Osteoblast (primary cell): ENCODE measurements at places on chromosomes 6 and 20.

- peak; percentile 17 for DNase-seq
Measured at GRCh38 chr6:19892260-19892659, 55.1 kb downstream of the ID4 start.

GRCh38 chr20:17525650-17526049, 5.5 kb downstream of the BFSP1 start:
- no peak for DNase-seq

- DNase-seq: peak; percentile 95
Measured at GRCh38 chr6:150417899-150418826, 49.4 kb downstream of the IYD start.

- peak; percentile 85 for DNase-seq
Measured at GRCh38 chr20:38970302-38970701, 8.2 kb downstream of the DHX35 start.

GRCh38 chr6:82957868-82958245, 107.8 kb downstream of the UBE3D start:
- DNase-seq: no peak

DNA sequence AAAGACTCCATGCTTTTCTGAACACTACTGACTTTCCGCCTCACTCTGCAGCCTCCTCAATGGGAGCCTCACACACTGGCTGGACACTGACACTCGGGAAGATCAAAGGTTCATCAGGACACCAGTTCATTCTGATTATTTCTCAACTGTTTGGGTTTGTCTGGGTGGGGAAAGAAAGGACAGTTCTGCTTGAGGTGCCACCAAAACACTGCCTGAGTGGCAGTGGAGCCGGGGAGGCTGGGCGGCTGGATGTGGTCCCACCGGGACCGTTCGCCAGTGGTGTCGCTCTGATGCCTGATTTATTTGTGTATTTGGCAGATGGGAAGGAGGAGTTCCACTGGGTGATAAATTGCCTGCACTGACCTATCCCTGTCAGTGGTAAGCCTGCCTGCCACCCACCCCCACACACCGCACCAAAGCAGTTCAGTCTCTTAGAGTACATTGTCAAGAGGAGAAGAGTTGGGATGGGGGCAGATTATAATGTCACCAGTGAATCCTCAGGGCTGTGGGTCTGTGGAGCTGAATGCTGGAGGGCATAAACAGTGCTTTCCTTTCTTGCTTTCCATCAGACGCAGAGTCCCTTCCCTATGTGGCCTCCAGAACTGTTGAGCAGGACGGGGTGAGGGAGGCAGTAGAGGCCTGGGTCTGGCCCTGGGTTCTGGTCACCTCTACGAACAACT, 49.8 kb downstream of the EDN1 start:
- peak; percentile 27 for DNase-seq

- DNase-seq: no peak
Measured at GRCh38 chr6:148244217-148244935, 98.3 kb upstream of the SASH1 start.

GRCh38 chr6:11921751-11922150, 90.4 kb upstream of the HIVEP1 start:
- DNase-seq: no peak

DNA sequence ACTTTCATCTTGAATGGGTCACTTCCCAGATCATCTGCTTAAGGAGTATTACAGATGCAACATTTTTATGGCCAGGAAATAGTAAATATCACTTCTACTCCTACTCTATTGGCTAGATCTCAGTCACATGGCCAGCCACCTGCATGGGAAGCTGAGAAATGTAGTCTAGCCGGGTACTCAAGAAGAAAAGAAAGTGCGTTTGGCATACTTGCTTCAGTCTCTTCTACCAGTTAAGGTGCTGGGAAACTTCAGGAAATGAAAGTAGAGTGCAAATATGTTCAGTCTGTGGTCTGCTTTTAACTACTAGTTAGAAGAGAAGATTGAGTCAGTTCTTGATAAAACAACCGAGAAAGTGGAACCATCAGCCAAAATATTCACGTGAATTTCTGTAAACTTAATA, 129.2 kb downstream of the PDSS2 start:
- DNase-seq: no peak

- peak; percentile 82 for DNase-seq
Measured at GRCh38 chr20:37142708-37143107, 36.4 kb upstream of the RPN2 start.

DNA sequence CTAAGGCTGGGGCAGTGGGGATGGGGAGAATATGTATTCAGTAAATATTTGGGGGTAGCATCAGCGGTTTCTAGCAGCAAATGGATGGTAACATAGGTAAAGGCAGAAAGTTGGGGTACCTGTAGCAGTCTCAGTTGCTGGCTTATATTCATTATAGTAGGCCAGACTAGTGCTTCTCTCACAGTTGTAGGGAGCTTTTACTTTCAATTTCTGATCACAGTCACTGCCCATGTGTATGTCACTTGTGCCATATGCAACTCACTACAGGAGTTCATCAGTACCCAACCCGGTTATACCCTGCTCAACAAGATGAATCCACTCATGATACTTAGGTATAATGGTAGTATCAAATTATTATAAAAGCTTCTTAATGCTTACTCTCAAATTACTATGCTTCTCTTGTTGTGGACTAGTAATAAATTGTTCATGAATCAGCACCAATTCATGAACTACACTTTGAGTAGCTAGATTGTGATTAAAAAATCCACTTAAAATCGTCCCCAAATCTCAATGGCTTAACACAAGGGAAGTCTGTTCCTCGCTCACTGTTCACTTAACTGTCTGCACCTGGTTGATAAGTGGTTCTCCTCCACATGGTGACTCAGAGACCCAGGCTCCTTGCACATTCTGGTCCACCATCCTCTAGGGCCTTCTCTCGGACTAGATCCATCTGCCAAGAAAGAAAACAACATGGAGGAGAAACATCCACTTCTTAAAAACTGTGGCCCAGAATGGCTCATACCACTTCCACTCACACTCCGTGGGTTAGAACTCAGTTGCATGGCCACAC, 31.3 kb upstream of the MYLIP start:
- DNase-seq: no peak

- no peak for DNase-seq
Measured at GRCh38 chr6:107246972-107247615, 131.8 kb upstream of the BEND3 start.

- no peak for DNase-seq
Measured at GRCh38 chr20:58906894-58907293, 54.4 kb downstream of the GNAS start.

- no peak for DNase-seq
Measured at GRCh38 chr6:91152824-91153223, 566.0 kb upstream of the MAP3K7 start.

- DNase-seq: peak; percentile 96
Measured at GRCh38 chr20:51326201-51326819, 216.2 kb downstream of the NFATC2 start.

DNA sequence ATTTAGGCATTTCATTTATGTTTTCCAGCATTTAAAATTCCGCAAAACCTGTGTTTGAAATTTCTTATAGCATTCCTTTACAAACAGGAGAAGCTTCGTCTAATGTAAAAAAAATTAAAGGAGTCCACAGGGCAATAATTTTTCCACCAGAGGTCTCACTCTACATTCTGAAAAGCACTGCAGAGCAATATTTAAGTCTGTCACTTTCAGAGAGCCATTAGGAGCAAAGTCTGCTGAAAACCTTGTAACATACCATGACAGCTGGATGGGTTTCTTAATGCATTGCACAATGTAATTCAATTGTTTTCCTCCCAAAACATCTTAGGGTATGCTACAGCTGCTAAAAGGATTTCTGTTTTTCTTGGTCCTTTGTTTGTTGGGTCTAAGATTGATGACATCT, 18.0 kb downstream of the BAG2 start:
- no peak for DNase-seq

DNA sequence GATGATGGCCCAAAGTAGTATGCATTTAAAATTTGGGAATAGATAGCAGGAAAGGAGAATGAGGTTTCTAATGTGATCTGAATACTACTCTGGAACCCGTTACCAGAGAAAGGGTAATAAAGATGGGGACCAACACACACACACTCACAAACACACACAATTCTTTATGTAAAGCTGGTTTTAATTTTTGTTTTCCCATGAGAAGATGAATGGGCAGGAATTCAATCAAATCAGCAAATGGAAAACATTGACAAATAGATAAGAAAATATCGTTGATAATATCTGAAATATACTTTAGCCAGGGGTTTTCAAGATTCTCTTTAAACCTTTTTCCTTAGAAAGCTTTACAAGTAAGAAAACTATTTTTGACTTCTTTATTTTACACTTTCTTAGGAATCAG, 303.0 kb downstream of the PRL start:
- DNase-seq: no peak

DNA sequence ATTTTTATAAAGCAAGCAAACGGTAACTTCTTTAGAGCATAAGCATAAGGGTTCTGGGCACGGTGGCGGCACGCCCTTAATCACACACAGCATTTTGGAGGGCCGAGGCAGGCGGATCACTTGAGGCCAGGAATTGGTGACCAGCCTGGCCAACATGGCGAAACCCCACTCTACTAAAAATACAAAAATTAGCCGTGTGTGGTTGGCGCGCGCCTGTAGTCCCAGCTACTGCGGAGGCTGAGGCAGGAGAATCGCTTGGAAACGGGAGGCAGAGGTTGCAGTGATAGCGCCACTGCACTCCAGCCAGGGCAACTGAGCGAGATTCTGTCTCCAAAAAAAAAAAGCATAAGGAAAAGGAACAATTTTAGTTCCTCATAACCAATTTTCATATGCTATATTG, 2.6 kb downstream of the SENP6 start:
- DNase-seq: no peak

GRCh38 chr6:127328043-127328609, 15.3 kb downstream of the ECHDC1 start:
- no peak for DNase-seq

- DNase-seq: no peak
Measured at GRCh38 chr6:41288030-41288753, 1.7 kb upstream of the TREM1 start.

DNA sequence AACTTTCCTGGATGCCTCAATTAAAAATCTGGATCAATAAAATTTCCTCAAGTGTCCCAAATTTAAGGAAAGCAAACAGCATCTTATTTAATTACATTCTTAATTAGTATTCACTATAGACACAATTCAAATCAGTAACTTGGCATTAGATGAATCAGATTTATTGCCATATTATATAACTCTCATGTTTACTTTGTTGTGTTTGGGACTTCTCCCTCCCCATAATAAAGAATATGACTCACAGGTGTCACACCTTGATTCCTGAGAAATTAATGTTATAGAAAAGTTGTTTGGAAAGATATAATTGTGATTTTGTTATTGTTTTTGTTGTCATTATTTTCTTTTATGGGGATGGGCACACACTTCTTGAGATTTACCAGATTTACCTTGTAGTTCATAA, 18.4 kb downstream of the EYA4 start:
- no peak for DNase-seq

DNA sequence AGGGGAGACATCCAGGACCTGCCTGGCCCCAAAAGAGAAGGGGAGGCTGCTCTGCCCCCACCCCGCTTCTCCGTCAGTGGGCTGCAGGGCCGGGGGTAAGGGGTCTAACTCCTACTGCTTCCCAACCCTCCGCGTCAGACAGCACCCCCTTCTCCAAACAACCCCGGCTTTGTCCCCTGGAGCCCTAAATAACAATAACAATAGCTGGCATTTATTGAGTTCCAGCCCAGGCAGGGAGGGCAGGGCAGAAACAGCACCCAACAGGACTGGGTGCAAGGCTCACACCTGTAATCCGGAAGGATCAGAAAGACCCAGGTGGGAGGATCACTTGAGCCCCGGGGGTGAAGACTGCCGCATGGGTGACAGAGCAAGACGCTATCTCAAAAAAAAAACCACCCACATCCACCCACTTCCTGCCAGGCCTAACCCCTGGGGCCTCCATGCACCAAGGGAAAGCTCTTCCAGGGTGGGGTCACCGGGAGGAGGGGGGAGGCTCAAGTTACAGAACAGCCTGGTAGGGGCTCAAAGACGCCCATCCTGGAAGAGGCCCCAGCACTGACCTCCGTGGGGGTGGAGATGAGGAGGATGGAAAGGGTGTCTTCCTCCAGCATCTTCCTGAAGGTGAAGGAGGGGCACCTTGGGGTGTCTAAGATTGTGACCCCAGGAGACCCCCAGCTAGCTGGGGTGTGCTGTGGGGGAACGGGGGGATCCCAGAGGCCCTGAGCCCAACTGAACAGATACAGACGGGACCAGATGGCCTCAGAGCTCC, 1.3 kb upstream of the FNDC11 start:
- no peak for DNase-seq

- no peak for DNase-seq
Measured at GRCh38 chr6:96015518-96016333, at the start of gene FUT9. Gene FUT9, plus strand, starts transcription at chr6:96015974. Its CDS starts 187,182 bp downstream, at chr6:96203156.

- no peak for DNase-seq
Measured at GRCh38 chr6:55774286-55775028, 100.9 kb downstream of the BMP5 start.

- DNase-seq: no peak
Measured at GRCh38 chr20:48192109-48192508, 406.8 kb upstream of the SULF2 start.

GRCh38 chr20:48049171-48049570, 263.9 kb upstream of the SULF2 start:
- no peak for DNase-seq

DNA sequence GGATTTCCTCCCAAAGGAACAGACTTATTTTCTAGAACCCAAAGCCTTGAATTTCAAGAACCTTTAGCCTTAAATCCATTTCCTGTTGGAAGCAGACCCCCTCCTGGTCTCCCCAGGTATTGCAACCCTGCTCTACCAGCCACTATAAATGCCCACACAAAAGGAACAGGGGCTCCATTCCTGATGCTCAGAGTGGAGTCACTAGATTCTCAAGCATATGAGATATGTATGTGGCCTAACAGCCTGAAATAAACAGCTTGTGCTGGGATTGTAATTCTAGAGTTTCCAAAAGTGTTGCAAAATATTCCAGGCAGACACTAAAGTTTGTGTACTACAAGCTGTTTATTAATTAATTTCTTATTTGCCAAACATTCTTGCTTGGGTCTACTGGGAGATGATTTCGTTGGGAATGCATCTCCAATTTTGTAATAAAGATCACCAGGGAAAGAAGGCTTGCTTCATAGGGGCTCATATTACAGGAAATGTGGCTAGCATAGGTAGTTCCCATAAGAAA, 44.8 kb downstream of the RIPOR3 start:
- DNase-seq: peak; percentile 74

- no peak for DNase-seq
Measured at GRCh38 chr6:39909701-39910100, 24.6 kb downstream of the MOCS1 start.

DNA sequence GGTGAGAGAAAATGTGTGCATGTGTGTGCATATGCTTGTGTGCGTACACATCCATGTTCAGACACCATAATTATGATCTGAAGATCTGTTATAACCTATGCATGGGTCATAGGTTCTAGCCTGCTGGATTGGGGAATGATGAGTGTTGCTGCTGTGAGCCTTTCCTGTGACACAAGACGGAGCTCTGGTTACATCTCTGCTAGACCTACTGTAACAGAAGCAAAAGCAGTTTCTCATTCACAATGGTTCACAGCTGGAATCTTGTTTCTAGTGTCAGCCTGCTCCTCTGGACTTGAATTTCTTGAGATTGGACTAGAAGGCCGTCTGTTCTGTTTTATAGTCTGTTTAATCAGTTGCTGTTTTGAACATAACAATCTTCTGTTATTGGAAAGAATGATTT, 40.1 kb downstream of the DEFB114 start:
- no peak for DNase-seq
